ENCODE measurements at places on chromosomes 3 and 15.

DNA sequence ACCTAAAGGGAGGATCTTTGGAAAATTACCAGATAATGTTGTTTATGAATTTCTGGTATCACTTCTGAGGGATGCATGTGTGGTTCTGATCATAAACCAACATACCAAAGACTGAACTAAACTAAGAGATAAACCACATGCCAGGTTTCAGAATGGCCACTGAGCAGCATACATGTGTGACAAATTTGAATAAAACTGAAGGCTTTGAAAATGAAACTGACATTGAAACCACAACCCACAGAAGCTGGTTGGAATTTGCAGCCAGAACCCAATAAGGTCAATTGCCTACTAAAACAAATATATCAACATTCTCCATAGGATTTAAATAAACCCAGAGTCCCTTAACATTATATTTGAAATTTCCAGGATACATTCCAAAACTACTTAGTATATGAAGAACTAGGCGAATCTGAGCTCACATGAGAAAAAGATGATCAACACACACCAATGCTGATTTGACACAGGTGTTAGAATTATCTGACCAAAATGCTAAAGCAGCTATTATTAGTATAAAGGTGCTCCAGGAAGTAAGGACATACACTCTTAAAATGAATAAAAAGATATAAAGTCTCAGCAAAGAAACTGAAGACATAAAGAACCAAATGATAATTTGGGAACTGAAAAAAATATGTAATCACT lies 125.0 kb downstream of the ZNF280D start:
- no peak for DNase-seq

DNA sequence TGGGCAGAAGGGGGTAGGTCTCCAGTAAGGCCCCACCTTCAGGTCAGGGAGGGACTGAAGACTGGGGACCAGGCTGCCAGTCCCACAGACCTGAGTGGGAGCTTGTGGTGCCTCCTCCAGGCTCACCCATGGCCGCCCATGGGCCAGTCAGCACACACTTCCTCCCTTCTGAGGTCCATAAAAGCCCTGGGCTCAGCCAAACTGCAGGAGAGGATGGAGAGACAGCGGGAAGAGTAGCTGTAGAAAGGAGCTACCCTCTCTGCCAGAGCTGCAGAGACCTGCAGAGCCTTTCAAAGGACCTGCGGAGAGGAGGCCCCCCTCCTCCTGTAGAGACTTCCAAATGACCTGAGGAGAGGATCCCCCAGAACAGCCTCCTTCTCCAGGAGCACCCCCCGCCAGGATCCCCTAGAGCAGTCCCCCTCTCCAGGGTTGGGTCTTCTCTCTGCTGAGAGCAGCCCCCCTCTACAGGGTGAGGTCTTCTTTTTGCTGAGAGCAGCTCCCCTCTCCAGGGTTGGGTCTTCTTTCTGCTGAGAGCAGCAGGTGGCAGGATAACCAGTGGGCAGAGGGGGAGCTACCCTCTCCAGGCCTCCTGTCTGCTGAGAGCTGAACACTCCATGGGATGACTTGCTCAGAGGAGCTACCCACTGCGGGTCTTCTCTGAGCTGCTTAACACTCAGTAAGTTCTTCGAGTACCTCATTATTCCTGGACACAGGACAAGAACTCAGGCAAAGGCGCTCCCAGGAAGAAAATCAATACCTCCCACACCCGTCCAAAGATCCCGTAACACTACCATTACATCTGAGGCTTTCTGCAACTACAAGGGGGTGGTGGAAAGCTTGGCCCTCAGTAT lies 5.0 kb upstream of the SKIC8 start:
- no peak for DNase-seq

GRCh38 chr3:42493798-42494151 lies 8.7 kb upstream of the VIPR1 start:
- DNase-seq: no peak

DNA sequence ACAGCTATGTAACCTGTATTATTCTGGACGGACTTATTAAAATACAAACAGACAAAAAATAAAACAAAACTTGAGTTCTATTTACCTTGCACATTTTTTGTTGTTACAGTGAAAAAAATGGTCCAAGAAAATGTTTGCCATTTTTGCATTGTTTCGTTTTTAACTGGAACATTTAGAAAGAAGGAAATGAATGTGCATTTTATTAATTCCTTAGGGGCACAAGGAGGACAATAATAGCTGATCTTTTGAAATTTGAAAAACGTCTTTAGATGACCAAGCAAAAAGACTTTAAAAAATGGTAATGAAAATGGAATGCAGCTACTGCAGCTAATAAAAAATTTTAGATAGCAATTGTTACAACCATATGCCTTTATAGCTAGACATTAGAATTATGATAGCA lies 17.1 kb downstream of the LMOD3 start:
- DNase-seq: no peak

GRCh38 chr3:33391255-33391995 lies 48.8 kb downstream of the UBP1 start:
- DNase-seq: no peak

DNA sequence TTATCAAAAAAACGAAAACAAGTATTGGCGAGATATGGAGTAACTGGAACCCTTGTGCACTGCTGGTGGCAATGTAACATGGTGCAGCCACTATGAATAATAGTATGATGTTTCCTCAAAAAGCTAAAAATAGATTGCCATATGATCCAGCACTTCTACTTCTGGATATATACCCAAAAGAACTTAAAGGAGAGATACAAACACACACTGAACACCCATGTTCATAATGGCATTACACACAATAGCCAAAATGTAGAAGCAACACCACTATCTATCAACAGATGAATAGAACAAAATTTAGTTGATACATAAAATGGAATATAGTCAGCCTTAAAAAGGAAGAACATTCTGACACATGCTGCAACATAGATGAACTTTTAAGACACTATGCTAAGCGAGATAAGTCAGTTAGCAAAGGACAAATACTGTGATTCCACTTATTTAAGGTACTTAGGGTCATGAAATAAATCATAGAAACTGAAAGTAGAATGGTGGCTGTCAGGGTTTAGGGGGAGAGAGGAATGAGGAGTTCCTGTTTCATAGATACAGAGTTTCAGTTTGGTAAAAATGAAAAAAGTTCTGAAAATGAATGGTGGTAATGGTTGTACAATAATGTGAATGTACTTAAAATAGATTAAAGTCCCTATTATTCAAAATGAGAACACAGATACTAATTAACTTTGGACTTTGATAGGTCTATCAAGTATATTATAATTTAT lies 59.4 kb upstream of the IMPG2 start:
- DNase-seq: no peak

GRCh38 chr15:55526559-55527036 lies 18.6 kb upstream of the DNAAF4 start:
- peak; percentile 1 for DNase-seq

DNA sequence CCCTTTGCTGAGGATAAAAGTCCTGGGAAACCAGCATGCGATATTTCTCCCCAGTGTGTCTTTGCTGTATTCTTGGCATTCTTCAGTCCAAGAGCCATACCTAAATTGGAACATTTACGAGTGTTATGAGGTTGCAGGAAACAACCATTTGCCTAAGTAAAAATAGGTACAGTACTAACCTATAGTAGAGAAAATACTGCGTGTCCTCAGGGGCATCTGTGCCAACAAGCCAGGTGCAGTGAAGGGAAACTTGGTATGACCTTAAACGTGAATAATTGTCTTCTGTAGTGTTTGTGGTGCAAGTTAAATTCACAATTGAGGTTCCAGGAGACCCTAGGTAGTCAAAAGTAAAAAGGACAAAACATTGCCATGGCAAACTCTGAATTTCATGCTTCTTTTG lies 12.2 kb downstream of the IL5RA start:
- no peak for DNase-seq

GRCh38 chr15:49232236-49232806 lies 62.3 kb downstream of the GALK2 start:
- DNase-seq: no peak

GRCh38 chr3:43316783-43317460 lies 30.6 kb downstream of the SNRK start:
- DNase-seq: no peak

DNA sequence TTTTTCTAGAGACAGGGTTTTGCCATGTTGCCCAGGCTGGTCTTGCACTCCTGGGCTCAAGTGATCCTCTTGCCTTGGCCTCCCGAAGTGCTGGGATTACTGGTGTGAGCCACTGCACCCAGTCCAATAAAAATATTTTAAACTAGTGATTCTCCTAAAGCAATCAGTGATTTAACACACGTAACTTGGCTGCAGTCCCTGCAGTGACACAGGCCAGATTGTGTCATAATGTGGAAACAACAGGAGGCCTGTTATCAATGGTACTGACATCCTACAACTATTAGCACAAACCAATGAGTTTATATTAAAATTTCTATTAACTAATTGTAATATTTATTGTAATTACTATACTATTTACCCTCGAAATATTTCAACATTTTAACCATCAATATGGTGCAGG lies 1.6 kb upstream of the SEC61A1 start:
- DNase-seq: no peak

- no peak for DNase-seq
Measured at GRCh38 chr15:48388910-48389309, 57.7 kb downstream of the DUT start.

GRCh38 chr3:98962951-98963350 lies 61.5 kb upstream of the DCBLD2 start:
- no peak for DNase-seq

GRCh38 chr15:88389120-88389519 lies 78.1 kb downstream of the MRPL46 start:
- no peak for DNase-seq
